Lung (tissue), 17 donors: ENCODE measurements at places on chromosomes 1 and 21. TPM values are rescaled to one million over a fixed set of nuclear protein-coding genes. Genes with fewer than 3 reads are reported as not detected.

DNA sequence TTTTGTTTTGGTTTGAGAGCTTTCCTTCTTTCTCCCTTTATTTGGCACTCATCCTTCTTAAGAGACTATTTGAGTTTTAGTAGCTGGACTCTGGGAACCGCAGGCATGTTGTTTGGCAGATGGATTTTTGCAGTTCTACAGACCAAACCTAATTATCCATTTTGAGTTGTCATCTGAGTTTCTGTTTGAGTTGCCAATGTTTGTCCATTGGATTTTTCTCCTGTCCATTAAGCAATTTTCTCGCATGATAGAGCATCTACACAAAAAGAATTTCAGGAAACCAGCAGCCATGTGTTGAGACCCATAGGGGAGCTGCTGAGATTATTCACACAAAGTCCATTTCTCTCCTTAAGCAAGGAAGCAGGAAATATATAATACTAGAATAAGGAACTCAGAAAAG lies 17.2 kb upstream of the CXADR start:
- H3K4me1 ChIP-seq: no peaks in the 10 kb centered on the region
- H3K4me3 ChIP-seq: no peak overlapping the region
- no peaks in the 10 kb centered on the region for H3K27me3 ChIP-seq
- no peak for DNase-seq
- H3K36me3 ChIP-seq: no peaks in the 10 kb centered on the region

- H3K27me3 ChIP-seq: no peaks in the 10 kb centered on the region
- DNase-seq: peak; percentile 58
- no peaks in the 10 kb centered on the region for H3K4me1 ChIP-seq
- no peaks in the 10 kb centered on the region for H3K36me3 ChIP-seq
- H3K4me3 ChIP-seq: no peak overlapping the region
- H3K27ac ChIP-seq: no peak overlapping the region
These were observed 27.2 kb downstream of the NGF start for GRCh38 chr1:115310581-115311473.

DNA sequence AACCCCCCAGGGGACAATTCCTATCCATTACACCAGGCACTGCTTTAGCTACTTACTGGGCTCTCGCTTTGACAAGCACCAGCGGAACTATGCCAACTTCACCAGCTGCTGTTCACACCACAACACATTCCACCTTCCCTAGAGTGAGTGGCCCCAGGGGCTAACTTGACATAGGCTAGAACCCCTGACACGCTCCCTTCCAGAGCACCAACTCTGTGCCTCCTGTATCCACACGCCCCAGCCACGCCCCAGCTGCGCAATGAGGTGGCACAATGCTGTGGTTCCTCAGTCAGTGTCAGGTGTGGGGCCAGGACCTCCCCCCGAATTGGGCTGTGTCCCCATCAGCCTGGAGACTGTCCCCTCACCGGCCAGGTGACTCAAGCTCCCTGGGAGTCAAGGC lies 11.7 kb upstream of the FGR start:
- peaks cover 7% of the 10 kb centered on the region for H3K4me1 ChIP-seq
- no peaks in the 10 kb centered on the region for H3K36me3 ChIP-seq
- H3K27ac ChIP-seq: no peak overlapping the region
- no peak overlapping the region for H3K4me3 ChIP-seq

GRCh38 chr1:55172272-55172671 lies 42.9 kb downstream of the USP24 start:
- DNase-seq: no peak
- H3K27me3 ChIP-seq: no peaks in the 10 kb centered on the region
- no peak overlapping the region for H3K4me3 ChIP-seq
- H3K4me1 ChIP-seq: no peaks in the 10 kb centered on the region
- H3K27ac ChIP-seq: no peak overlapping the region
- peaks cover 10% of the 10 kb centered on the region for H3K36me3 ChIP-seq

- no peak overlapping the region for H3K4me3 ChIP-seq
- H3K27ac ChIP-seq: no peak overlapping the region
- no peaks in the 10 kb centered on the region for H3K27me3 ChIP-seq
- no peaks in the 10 kb centered on the region for H3K36me3 ChIP-seq
These were observed 530 bp upstream of the CD244 start for GRCh38 chr1:160863061-160863773.

Gene RSPH1
- total RNA-seq: 30.1 TPM

Gene VWA5B1
- total RNA-seq: 0.40 TPM

Gene GLIS1
- total RNA-seq: 0.17 TPM

Gene ERI3
- 56.2 TPM for total RNA-seq
